ENCODE measurements at places on chromosomes 16 and 17. TPM values are rescaled to one million over a fixed set of nuclear protein-coding genes. Genes with fewer than 3 reads are reported as not detected.

GRCh38 chr17:32927724-32928585 is at the start of gene TMEM98:
TMEM98 (plus strand) TSS chr17:32928153; CDS start chr17:32931529, 3,376 bp downstream.
- peak within 1 kb of the TSS; percentile 53 for H3K4me3 ChIP-seq
- H3K27ac ChIP-seq, result peak within 1 kb of the TSS; percentile 64
- H3K27me3 ChIP-seq, result peaks cover 7% of the 10 kb centered on the region
- H3K36me3 ChIP-seq, result no peaks in the 10 kb centered on the region
- DNase-seq, result peak; percentile 50
- H3K4me1 ChIP-seq, result no peaks in the 10 kb centered on the region

GRCh38 chr17:48558057-48558830 is 13.3 kb upstream of the HOXB2 start:
- H3K27ac ChIP-seq, result no peak overlapping the region
- H3K4me1 ChIP-seq, result peaks cover 26% of the 10 kb centered on the region
- no peak for DNase-seq
- peaks cover 9% of the 10 kb centered on the region for H3K27me3 ChIP-seq
- H3K4me3 ChIP-seq, result no peak overlapping the region

- H3K27ac ChIP-seq, result no peak overlapping the region
- peaks cover 63% of the 10 kb centered on the region for H3K4me1 ChIP-seq
- DNase-seq, result no peak
- no peak overlapping the region for H3K4me3 ChIP-seq
Measured at GRCh38 chr17:64343071-64343774, 47.4 kb downstream of the PECAM1 start.

- no peaks in the 10 kb centered on the region for H3K27me3 ChIP-seq
- H3K36me3 ChIP-seq, result peaks cover 27% of the 10 kb centered on the region
- H3K4me1 ChIP-seq, result peaks cover 16% of the 10 kb centered on the region
- peak overlapping the region; percentile 23 for H3K27ac ChIP-seq
Measured at GRCh38 chr16:81625544-81626153, 153.4 kb upstream of the PLCG2 start.

DNA sequence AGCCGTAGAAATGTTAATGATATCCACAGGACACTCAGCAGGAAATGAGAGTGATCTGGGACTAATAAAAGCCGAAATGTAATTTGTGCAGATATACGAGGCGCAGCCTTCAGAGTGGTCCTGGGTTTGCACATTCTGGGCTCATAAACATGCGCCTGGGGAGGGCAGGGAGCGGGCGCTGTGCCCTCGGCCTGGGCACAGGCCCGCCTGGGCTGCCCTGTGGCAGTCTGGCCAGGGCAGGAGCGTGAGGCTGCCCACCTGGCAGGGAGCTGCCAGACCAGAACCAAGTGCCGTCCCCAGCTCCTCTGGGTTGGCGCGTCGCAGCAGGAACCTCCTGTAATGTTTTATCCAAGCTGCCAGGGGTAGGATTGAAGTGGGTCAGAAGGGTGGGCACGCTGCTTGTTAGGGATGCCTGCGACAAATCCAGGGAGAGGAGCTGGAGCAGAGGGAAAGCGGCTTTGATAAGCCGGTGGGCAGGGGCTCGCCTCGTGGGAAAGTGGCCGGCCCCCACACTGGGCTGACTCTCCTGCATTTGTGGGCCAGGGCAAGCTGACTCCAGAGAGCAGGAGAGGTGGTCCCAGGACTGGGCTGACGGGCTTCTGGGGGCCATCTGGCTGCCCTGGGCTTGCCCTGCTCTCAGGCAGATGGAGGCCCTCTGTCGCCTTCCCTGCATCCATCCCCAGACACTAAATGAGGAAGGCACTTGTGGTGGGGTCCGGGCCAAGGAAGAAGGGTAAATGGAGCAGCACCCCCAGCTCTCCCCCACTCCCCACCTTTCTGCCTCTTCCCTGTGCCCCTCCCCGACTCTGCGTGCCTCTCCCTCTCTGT is 45.9 kb downstream of the SREBF1 start:
- DNase-seq, result no peak
- H3K4me3 ChIP-seq, result peak overlapping the region; percentile 14
- H3K4me1 ChIP-seq, result peaks cover 62% of the 10 kb centered on the region
- no peaks in the 10 kb centered on the region for H3K36me3 ChIP-seq

GRCh38 chr17:31595076-31595475 is 203.6 kb downstream of the RAB11FIP4 start:
- DNase-seq, result no peak
- peak overlapping the region; percentile 86 for H3K27ac ChIP-seq
- no peaks in the 10 kb centered on the region for H3K27me3 ChIP-seq

GRCh38 chr16:10868596-10869469 is 8.2 kb upstream of the CIITA start:
- no peaks in the 10 kb centered on the region for H3K36me3 ChIP-seq
- peaks cover 9% of the 10 kb centered on the region for H3K27me3 ChIP-seq
- H3K4me3 ChIP-seq, result no peak overlapping the region
- peaks cover 19% of the 10 kb centered on the region for H3K4me1 ChIP-seq

- no peak overlapping the region for H3K27ac ChIP-seq
- peaks cover 31% of the 10 kb centered on the region for H3K36me3 ChIP-seq
- no peak overlapping the region for H3K4me3 ChIP-seq
- DNase-seq, result no peak
Measured at GRCh38 chr17:17792037-17792550, 44.7 kb downstream of the SREBF1 start.

DNA sequence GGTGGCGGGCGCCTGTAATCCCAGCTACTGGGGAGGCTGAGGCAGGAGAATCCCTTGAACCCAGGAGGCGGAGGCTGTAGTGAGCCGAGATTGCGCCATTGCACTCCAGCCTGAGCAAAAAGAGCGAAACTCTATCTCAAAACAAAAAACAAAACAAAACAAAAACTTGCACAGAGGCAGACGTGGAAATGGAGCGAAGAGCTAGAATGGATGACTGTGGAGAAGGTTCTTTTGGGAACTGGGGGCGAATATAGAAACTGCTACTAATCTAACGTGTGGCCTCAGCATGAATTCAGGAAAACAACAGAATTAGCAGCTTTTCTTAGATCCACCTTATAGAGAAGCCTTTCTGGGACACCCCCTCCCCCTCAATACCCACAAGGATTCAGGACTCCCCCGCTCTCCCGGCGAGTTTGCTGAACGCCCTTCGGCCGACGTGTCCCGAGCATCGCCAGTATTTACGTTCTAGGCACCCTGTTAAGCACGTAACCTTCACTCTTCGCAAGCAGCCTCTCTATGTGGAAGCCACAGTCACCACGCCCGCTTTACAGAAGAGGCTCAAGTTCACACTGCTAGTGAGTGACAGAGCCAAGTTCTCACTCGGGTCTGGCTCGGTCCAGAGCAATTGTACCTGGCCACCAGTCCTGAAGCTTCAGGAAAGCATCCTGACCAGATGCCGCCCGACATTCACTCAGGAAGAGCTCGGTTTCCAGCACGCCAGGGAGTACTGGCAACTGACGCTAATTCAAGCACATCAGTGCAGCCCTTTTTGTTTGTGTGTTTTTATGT is 13.3 kb upstream of the ABR start:
- no peaks in the 10 kb centered on the region for H3K36me3 ChIP-seq
- H3K27ac ChIP-seq, result no peak overlapping the region

GRCh38 chr17:58202859-58203258 is 10.3 kb downstream of the EPX start:
- H3K4me1 ChIP-seq, result no peaks in the 10 kb centered on the region
- no peak for DNase-seq
- no peaks in the 10 kb centered on the region for H3K36me3 ChIP-seq
- H3K27ac ChIP-seq, result no peak overlapping the region

- H3K4me1 ChIP-seq, result peaks cover 7% of the 10 kb centered on the region
- no peak overlapping the region for H3K4me3 ChIP-seq
- H3K27me3 ChIP-seq, result no peaks in the 10 kb centered on the region
- H3K27ac ChIP-seq, result no peak overlapping the region
- DNase-seq, result no peak
Measured at GRCh38 chr17:14080847-14081251, 11.5 kb downstream of the COX10 start.

DNA sequence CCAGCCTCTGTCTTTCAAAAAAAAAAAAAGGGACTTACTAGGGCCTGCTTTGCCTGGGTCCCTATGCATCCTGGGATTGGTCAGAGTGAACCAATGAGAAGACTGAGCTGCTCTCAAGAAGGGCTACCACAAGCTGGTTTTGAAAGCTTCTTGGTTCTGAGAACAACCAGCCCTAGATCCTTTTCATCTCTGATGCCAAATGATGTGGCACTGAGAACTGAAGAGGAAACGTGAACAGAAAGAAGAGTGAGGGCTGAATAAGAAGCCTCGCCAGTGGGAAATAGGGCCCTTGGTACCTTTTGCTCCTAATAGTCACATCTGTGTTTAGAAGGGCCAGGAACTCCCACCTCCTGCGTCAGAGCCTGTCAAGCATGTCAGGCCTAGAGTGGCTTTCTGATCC is 10.7 kb downstream of the TACO1 start:
- DNase-seq, result no peak
- H3K4me1 ChIP-seq, result peaks cover 3% of the 10 kb centered on the region
- H3K27ac ChIP-seq, result no peak overlapping the region
- peaks cover 52% of the 10 kb centered on the region for H3K36me3 ChIP-seq

GRCh38 chr16:546909-547770 is 13.1 kb upstream of the PRR35 start:
- H3K36me3 ChIP-seq, result no peaks in the 10 kb centered on the region
- peak; percentile 85 for DNase-seq
- no peaks in the 10 kb centered on the region for H3K4me1 ChIP-seq
- no peak overlapping the region for H3K27ac ChIP-seq

DNA sequence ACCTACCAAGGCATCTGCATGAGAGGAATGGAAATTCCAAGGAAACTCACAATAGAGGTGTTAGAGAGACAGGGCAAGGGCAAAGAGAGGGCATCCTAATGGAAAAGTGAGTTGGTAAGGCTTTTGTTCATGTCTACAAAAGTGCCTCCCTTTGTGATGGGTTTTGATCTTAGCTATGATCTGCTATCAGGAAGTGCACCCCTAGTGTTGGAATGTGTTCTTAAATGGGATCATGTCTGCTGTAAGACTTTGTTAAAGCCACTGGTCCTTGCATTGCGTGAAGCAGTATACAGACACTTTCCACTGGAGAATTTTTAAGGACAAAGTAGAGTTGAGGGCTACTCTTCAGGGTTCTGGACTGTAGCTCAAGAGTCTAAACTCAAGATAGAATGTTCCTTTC is 92.0 kb downstream of the MAP2K6 start:
- H3K36me3 ChIP-seq, result no peaks in the 10 kb centered on the region
- no peaks in the 10 kb centered on the region for H3K27me3 ChIP-seq
- peaks cover 10% of the 10 kb centered on the region for H3K4me1 ChIP-seq
- DNase-seq, result no peak
- H3K4me3 ChIP-seq, result no peak overlapping the region

- no peak overlapping the region for H3K4me3 ChIP-seq
- DNase-seq, result no peak
- no peak overlapping the region for H3K27ac ChIP-seq
- no peaks in the 10 kb centered on the region for H3K36me3 ChIP-seq
Measured at GRCh38 chr17:5893741-5894140, 176.4 kb upstream of the WSCD1 start.

- H3K36me3 ChIP-seq, result no peaks in the 10 kb centered on the region
- H3K4me1 ChIP-seq, result no peaks in the 10 kb centered on the region
- no peak for DNase-seq
- H3K27ac ChIP-seq, result peak overlapping the region; percentile 38
- H3K27me3 ChIP-seq, result no peaks in the 10 kb centered on the region
Measured at GRCh38 chr17:60304502-60304901, 87.4 kb downstream of the USP32 start.

- no peak overlapping the region for H3K4me3 ChIP-seq
- no peak overlapping the region for H3K27ac ChIP-seq
- H3K36me3 ChIP-seq, result peaks cover 4% of the 10 kb centered on the region
- DNase-seq, result no peak
- no peaks in the 10 kb centered on the region for H3K4me1 ChIP-seq
- no peaks in the 10 kb centered on the region for H3K27me3 ChIP-seq
Measured at GRCh38 chr17:75138519-75138918, 7.0 kb upstream of the NT5C start.

DNA sequence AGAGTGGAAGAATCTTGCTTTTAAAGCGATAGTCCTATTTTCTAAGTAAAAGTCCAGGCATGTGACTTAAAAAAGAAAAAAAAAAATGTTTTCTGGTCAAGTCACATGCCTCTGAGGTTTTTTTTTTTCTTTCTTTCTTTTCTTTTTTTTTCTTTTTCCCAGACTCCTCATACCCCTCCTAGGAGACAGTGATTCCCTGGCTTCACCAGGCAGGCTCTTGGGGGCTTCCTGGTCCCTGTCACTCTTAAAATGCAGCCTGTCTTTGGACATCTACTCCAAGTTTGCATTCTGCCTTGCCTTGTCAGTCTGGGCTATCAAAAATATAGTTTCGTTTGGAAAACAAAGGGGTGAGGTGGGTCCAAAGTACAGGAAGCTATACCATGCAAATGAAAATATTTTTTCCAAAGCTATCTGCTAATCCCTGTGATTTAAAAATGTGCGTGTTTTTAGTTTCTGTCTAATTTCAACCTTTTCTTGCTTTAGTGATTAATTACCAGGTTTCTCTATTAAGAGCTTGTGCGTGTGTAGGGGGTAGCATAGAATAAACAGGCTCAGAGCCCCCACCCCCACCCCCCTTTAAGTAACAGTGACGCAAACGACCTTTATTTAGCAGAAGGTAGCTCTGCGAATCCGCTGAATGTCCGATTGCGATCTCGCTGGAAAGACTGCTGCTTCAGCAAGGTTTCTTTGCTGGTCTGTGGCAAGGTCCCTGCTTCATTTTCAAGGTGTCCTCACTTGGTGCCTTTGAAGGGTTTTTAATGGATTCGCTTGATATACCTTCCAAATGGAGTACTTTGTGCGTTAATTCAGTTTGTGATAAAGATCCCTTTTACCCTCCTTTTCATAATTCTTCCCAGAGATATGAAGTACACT is 510.2 kb downstream of the WWOX start:
- H3K27me3 ChIP-seq, result no peaks in the 10 kb centered on the region
- H3K27ac ChIP-seq, result no peak overlapping the region
- peaks cover 20% of the 10 kb centered on the region for H3K4me1 ChIP-seq
- no peaks in the 10 kb centered on the region for H3K36me3 ChIP-seq
- no peak overlapping the region for H3K4me3 ChIP-seq
- DNase-seq, result no peak

DNA sequence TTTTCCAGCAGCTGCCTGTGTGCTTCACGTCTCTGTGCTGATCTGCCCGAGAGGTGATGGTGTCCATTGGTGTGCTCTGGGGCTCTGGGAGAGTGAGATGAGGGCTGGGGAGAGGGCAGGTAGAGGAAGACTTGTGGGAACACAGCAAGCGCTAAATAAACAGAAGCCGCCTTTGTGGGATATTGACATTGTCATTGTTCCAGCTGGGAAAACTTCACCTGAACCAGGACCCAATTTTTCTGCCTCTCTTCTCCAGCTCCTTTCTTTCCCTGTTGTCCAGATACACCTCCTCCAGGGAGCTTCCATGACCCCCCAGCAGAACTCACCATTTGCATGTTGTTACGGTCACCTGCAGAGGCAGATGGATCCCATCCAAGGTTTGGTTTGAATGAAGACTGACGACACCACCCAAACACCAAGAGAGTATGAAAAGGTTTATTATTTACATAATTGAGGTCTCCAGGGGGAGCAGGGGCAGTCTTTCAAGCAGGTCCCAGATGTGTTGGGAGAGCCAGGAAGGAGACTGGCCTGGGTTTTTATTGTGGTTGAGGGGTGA is 3.6 kb upstream of the ITGA3 start:
- H3K27ac ChIP-seq, result no peak overlapping the region
- DNase-seq, result no peak
- peaks cover 12% of the 10 kb centered on the region for H3K4me1 ChIP-seq
- no peak overlapping the region for H3K4me3 ChIP-seq
- H3K36me3 ChIP-seq, result no peaks in the 10 kb centered on the region
- no peaks in the 10 kb centered on the region for H3K27me3 ChIP-seq

Gene ADAP2
- 10.3 TPM for total RNA-seq

Gene DDX19B
- 23.5 TPM for total RNA-seq

Gene KRTAP4-5
- total RNA-seq, result not detected

Gene GCGR
- not detected for total RNA-seq

Gene SPAG7
- total RNA-seq, result 134 TPM

Gene NMRAL1
- 38.7 TPM for total RNA-seq

Gene FXR2
- total RNA-seq, result 68.0 TPM

Gene SOX9
- total RNA-seq, result 18.8 TPM

Gene KCNJ18
- not detected for total RNA-seq

Gene WFDC1
- total RNA-seq, result 5.4 TPM

Gene BRIP1
- 2.2 TPM for total RNA-seq

Gene KLHL10
- not detected for total RNA-seq
